ENCODE measurements at places on chromosomes 11 and 22.

DNA sequence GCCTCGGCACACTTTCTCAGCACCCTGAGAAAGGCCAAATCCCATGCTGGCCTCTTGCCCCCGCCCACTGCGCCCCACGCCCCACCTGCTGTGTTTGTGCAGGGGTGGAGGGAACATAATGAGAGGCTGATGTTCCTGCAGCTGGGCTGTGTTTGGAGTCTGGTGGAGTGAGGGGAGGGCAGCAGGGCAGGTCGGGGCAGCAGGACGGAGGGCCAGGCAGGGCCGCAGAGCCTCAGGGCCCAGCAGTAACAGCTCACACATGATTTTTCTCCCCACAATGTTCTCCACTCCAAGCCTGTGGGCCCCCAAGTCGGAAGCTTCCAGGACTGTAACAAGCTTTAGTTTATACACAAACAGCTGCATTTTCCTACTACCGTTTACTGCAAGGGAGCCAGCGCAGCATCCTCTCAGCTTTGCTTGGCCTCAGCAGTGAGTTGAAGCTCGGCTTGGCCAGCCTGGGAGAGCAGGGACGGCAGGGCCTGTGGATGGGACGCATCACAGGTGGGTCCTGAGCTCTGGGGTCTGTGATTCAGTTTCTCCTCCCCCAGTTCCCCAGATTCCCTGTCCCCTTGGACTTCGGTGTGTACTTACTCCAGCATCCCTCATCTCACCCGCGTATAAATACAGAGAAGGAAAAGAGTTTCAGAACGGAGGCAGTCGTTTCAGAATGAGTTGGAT, 51.0 kb downstream of the RPUSD4 start:
- DNase-seq, result no peak

DNA sequence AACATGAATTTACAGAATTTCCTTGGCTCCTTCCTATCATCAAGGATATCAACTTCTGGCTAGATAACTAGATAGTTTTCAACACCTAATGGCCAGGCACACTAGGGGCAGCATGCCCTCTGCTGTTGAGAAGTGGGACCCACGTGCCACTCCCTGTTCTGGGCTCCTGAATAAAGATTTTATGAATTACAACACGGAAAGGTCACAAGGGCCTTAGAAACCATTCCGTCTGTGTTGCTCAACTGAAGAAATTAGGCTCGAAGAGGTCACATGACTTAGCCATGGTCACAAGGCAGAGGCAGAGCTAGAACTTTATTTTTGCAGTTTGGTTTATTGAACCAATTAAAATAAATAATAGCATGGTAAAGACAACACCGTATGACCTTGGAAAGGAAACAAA, 36.0 kb downstream of the PRCP start:
- peak; percentile 41 for DNase-seq

- DNase-seq, result peak; percentile 82
Measured at GRCh38 chr11:102287964-102288724, 29.1 kb upstream of the BIRC3 start.

- no peak for DNase-seq
Measured at GRCh38 chr22:45136594-45136993, 27.1 kb upstream of the NUP50 start.

GRCh38 chr11:46259971-46260560, 17.4 kb upstream of the CREB3L1 start:
- no peak for DNase-seq

DNA sequence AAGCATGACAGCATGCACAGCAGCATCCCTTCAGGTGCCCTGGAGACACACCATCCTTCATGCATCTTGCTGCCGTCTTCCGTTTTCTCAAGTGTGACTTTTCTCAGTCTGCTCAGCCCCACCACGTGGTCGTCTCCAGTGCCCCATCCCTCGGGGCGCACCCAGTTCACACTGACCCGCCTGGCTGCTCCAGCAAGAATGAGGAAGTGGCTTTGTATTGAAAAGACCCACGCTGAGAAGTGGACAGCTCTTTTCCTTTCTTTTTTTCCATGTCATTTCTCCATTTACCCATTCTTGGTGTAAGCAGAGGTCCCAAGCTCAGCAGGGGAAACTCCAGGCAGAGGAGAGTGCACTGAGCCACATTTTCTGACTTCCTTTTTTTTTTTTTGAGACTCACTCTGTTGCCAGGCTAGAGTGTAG, 14.5 kb downstream of the SERPINH1 start:
- peak; percentile 63 for DNase-seq

DNA sequence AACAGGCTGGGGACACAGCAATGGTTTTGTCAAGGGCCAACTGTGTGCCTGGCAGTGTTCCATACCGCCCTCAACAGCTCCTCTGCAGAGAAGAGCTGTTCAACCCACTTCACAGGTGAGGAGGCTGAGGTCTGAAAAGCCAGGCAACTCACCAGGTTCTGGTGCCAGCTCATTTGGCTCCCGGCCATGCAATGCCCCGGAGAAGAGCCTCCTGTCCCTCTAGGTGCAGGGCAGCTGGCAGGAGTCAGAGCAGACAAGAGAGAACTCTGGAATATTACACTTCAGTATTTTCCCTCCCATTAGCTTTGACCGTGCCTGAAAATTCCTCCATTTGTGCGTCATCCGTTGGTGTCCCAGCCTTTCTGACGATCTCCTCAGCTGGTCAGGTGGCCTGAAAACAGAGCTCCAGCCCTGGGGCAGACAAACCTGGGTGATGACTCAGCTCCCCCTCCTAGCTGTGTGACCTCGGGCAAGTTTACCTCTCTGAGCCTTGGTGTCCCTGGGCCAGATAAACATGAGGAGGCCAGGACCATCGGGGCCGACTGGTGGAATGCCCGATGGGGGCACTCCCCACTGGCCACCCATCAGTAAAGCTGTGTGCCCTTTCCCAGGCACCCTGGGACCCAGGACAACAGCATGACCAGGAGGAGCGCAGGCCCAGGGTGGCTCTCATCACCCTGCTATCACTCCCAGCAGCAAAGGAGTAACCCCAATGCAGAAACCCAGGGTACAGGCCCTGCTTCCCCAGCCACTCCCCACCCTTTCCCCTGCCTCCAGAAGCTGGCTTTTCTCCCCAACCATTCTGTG, 9.6 kb upstream of the C1QTNF6 start:
- peak; percentile 61 for DNase-seq
